Articular chondrocyte of knee joint (primary cell): ENCODE measurements at places on chromosomes 3 and 15. TPM values are rescaled to one million over a fixed set of nuclear protein-coding genes. Genes with fewer than 3 reads are reported as not detected.

The TJP1 gene
- total RNA-seq: 72.1 and 92.2 TPM in 2 replicates

The GLDN gene
- total RNA-seq: 56.1 and 57.2 TPM in 2 replicates

The CCDC39 gene
- total RNA-seq: 0.13 TPM in 1 of 2 replicates, not detected in the other

The EXD1 gene
- not detected in 2 replicates for total RNA-seq

The TRH gene
- total RNA-seq: 0.11 and 0.13 TPM in 2 replicates
